ENCODE measurements at places on chromosomes 1 and 21.

GRCh38 chr1:171126504-171126903, 35.8 kb downstream of the FMO3 start:
- DNase-seq, result no peak

GRCh38 chr1:189681252-189681919, 796.3 kb downstream of the BRINP3 start:
- no peak for DNase-seq

- no peak for DNase-seq
Measured at GRCh38 chr1:41046347-41046775, 24.8 kb upstream of the SLFNL1 start.

DNA sequence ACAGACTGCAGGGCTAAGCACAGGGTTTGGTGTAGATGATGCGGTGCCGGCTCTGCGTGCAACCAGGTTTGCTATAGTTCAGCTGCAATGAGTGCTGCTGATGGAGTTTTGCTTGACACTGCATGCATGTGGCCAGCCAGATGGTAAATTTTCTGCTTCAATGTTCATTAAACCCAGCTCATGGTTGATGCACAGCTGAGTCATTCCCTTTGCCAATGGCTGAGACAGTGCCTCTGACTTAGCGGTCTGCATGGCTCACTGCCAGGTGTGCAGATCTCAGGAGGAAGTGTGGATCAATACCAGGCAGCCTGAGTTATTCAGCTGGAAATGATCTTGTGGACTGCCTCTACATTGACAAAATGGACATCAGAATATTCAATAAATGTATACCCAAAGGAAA, 172.7 kb upstream of the ZP4 start:
- DNase-seq, result no peak

GRCh38 chr1:185864331-185864730, 130.1 kb downstream of the HMCN1 start:
- no peak for DNase-seq

DNA sequence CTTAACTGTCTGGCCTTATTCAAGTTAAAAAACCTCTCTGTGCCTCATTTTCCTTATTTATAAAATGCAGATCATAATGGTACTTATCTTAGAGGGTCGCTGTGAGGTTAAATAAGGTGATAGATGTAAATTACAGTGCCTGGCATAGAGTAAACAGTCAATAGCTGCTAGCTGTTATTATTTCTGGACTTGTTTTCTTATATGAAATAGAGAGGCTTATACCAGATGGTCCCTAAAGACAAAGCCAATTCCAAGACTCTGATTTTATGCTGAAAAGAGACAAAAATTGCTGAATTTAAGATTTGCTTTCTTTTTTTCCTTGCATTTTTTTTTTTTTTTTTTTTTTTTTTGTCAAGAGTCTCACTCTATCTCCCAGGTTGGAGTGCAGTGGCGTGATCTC, 10.3 kb downstream of the PBX1 start:
- no peak for DNase-seq

- no peak for DNase-seq
Measured at GRCh38 chr1:229323885-229324553, 18.8 kb downstream of the CCSAP start.

GRCh38 chr1:90705956-90706355, 11.1 kb downstream of the BARHL2 start:
- DNase-seq, result no peak

- DNase-seq, result no peak
Measured at GRCh38 chr1:18064534-18064933, 43.1 kb upstream of the IGSF21 start.

GRCh38 chr1:2788506-2789163, 12.9 kb downstream of the TTC34 start:
- no peak for DNase-seq

GRCh38 chr1:210754878-210755665, 378.9 kb downstream of the KCNH1 start:
- DNase-seq, result no peak

DNA sequence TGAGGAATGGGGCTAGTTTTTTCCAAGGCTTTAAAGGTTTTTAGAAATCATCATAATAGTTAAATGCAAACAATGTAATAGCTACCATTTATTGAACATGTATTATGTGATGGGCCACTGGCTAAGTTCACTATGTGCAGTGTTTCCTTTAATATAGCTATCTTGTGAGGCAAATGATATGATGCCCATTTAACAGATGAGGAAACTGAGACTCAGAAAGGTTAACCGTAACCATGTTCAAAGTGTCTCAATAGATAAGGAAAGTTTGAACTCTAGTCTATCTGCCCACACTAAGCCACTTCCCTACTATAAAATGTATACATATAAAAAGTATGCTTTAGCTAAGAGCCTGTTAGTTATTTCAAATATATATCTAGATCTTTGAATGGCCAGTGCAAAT, 64.8 kb downstream of the GNG12 start:
- DNase-seq, result no peak

DNA sequence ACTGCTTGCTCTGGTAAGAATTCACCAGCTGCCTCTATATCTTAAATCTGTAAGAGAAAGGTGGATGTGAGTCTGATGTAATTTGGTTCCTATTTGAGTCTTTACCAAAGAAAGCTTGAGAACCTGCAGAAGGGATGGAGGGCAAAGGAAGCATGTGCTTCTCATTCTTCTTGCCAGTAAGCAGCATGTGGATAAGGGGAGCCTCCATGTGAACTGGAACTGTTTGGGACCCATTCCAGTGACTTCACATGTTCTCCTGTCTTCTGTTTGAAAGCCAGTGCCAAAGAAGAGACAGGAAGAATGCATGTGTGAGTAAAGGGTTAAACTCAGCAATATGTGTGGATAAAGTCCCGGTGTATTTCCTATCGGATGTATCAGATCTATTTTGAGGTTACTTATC, 119.6 kb upstream of the ADGRL2 start:
- DNase-seq, result no peak

GRCh38 chr1:23369335-23370013, at the start of gene ZNF436:
ZNF436 (minus strand) TSS chr1:23369836; CDS start chr1:23368005, 1,831 bp downstream.
- peak; percentile 26 for DNase-seq

DNA sequence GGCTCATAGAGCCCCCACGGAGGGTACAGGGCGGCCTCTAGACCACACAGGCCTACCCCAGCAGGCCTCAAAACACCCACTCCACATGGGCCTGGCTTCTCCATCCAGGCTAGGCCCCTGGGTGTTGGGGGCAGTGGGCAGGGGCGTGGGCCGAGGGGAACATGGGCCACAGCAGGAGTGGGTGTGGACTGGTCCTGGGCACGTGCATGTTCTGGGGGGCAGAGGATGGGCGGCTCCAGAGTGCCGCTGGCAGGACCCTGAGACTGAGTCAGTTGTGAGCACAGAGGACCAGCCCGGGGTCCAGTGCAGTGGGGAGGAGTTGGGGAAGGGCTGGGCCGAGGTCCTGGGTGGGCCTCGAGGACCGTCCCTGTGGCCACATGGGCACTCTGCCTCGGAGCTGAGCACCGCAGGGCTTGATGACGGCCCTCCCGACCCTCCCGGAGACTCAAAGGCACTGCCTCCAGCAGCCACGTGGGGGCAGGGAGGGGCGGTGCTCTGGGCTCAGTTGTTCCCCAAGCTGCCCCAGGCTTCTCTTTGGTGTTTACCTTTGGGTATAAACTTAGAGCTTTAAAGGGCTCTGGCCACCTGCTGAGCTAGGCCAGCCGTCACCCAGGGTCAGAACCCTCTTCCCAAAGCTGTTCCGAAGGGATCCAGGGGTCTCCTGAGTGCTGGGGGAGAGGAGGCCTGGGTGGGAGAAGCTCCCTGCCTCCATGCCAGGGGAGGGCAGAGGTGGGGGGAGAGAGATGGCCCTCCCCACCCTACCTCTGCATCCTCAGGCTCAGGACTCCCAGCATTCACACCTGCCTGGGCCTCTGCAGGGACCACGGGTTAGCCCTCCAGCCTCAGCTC, 79.9 kb downstream of the MORN1 start:
- DNase-seq, result peak; percentile 71

- DNase-seq, result peak; percentile 43
Measured at GRCh38 chr21:45012662-45013259, 61.6 kb upstream of the ADARB1 start.

- DNase-seq, result no peak
Measured at GRCh38 chr1:168627370-168627769, 51.0 kb downstream of the XCL1 start.

DNA sequence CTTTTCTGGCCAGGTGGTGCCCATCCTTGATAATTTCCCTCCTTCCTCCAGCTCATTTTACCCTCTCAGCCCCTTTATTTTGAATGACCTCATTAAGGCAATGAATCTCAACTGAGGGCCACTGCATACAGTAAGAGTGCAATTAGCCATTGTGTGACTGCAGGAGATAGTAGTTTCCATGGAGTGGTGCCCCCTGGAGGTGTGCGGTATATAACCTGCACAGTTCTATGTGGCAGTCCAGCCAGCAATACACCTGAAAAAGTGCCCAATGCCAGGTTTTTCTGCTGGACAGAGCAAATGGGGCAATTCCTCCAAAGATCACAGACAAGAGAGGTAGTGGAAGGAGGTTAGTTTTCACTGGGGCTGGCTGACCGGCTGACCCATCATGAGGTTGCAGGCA, 25.9 kb upstream of the LRRC38 start:
- DNase-seq, result no peak

- DNase-seq, result no peak
Measured at GRCh38 chr1:173134029-173134428, 73.1 kb downstream of the TNFSF4 start.

GRCh38 chr1:32998997-32999396, 34.4 kb upstream of the RNF19B start:
- DNase-seq, result no peak

DNA sequence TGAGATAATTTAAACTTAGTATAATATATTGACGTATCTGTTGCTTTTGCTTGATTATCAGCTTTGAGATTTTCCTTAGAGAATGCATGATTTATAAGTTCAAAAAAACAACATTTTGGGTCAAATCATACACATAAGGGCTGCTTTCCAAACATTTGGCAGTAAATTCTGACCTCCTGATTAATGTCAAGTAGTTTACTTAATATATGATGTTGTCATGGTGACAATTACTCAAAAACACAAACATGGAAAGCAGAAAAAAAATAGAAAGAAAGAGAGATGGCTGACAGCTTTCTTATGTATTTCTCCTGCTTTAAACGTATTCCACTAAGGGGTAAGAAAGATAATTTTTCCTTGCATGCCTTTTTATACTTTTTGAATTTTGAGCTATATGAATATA, 258.2 kb upstream of the C1orf105 start:
- DNase-seq, result no peak

GRCh38 chr1:87683196-87683956, 354.7 kb downstream of the LMO4 start:
- DNase-seq, result no peak

GRCh38 chr1:3524556-3525203, 70.2 kb downstream of the ARHGEF16 start:
- DNase-seq, result no peak

DNA sequence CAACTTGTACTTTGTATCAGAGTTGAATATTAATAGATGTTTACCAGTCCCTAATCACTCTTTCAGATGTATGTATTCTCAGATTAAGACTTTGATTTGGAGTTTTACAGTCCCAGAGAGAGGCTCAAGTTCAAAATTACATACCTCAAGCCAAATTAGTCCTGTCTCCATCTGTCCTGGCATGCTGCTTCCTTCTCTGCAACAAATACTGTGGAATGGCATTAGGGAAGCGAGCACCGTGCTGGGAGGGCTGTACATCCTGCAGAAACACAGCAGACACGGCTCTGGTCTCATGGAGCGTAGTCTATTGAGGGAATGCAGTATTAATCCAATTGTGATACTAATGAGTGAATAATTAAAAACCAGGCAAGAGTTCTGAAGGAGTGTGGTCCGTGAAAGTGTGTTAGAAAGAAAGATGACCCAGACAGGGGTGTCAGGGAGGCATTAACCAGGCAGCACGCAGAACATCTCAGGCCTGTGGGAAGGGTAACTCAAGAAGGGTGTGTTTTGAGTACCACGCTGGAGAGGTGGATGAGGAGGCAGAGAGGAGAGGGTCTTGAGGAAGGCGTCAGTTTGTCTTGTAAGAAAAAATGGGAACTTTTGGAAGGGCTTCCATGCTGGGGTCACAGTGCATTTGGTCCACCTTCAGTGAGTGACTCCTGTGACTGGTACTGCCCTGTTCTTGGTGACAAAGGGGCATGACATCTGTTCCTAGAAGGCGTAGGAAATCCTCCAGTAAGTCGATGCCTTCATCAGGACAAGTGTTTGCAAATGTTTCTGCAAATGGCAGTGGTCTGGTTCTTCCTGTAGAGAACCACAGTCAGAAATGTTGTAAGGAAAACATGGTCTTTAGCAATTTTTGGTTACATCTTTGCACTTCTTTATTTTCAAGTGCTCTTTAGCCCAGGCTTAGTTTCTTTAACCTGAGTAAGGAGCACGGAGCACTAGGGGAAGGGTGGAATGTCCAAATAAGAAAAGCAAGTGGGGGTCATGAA, 1.6 kb downstream of the RAB4A start:
- DNase-seq, result no peak

DNA sequence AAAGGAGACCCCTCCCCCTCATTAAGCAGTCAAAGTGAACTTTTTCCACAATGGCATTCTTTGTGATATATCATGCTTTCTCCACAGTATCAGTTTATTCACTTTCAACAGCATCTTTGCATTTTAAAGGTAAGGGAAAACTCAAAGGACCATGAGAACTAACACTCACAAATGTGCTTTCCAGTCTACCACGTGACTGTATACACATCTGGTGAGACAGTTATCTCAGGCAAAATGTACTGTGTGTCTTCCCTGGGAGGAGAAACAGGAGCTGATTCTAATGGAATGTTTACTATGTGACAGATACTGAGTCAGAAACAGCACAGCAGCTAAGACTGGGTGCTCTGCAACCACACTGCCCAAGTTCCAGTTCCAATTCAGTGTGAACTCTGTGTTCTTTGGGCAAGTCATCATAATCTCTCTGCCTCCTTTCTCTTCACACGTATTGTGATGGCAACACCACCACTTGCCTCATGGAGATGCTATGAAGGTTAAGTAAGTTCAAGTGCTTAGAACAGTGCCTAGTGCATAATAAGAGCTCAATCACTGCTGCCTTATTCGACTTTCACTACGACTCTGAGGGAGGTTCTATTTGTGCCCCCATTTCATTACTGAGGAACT, 79.0 kb downstream of the SLC45A1 start:
- no peak for DNase-seq

- no peak for DNase-seq
Measured at GRCh38 chr1:247529771-247530355, 6.4 kb downstream of the OR2C3 start.

GRCh38 chr1:205270764-205271163, 43.0 kb downstream of the TMCC2 start:
- no peak for DNase-seq

DNA sequence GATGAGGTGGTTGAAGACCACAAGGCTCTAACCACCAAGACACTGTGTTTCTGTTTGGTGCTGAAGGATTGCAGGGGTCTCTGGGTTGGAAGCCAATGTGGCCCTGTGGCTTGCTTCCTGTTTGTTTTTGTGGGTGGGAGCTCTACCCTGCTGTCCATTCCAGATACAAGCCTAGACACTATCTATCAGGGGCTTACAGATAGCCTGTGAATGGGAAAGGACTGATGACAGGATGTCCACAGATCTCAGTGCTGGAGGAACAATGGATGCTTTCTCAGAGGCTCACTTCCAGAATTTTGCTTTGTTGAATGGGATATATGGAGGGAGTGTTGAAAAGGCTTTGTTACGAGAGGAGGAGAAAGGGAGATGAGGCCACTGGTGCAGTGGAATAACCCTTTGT, 69.7 kb downstream of the NOS1AP start:
- no peak for DNase-seq

- DNase-seq, result no peak
Measured at GRCh38 chr1:50265790-50266314, 157.1 kb downstream of the ELAVL4 start.

- peak; percentile 79 for DNase-seq
Measured at GRCh38 chr21:40386294-40386911, 460.6 kb downstream of the DSCAM start.

- no peak for DNase-seq
Measured at GRCh38 chr1:154593390-154593789, 14.6 kb downstream of the ADAR start.
